Muscle of back (tissue), 13 donors: ENCODE measurements at places on chromosomes 6 and 20.

GRCh38 chr6:148530394-148530953 is 187.8 kb downstream of the SASH1 start:
- DNase-seq, result peak; percentile 88

DNA sequence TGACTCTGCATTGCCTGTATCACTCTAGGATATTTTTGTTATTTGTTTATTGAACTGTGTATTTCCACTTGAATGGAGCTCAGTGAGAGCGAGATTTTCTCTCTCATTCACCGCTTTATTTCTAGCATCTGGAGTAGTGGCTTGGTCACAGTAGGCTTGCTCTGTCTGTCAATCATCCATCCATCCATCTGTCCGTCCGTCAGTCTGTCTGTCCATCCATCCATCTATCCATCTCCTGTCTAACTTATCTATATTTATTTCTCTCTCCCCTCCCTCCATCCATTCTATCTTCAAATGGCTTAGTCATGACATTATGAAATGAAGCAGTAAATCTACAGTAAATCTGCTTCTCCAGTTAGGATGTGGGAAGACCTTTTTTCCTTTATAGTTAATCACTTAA is 94.6 kb downstream of the TIAM2 start:
- DNase-seq, result no peak

- DNase-seq, result no peak
Measured at GRCh38 chr20:40326784-40327183, 362.3 kb downstream of the MAFB start.

DNA sequence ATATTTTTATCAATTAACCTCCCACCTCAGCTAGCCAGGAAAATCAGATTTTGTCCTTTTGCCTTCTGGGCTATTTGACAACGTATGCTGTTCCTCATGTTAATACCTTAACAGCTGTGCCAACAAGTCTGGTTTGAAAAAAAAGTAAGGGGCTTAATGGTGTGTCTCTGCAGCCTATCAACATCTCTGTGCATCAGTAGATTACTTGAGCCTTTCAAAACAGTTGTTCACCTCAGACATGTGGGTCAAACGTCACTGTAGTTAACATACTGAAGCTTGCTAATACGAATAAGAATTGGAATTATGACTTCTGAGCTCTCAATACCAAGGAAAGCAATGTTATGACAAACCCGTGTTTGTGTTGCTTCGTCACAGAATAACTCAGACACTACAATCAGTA is 23.0 kb downstream of the CEP57L1 start:
- no peak for DNase-seq

DNA sequence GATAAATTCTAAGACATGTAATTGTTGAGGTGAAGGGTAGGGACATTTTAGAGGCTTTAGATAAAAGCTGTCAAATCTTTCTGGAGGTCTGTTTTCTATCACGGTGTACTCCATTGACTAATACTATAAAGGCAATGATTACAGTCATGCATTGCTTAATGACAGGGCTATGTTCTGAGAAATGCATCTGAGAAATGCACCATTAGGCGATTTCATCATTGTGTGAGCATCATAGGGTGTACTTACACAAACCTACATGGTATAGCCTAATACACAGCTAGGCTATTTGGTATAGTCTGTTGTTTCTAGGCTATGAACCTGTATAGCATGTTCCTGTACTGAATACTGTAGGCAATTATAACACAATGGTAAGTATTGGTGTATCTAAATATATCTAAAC is 71.3 kb upstream of the FYN start:
- no peak for DNase-seq

DNA sequence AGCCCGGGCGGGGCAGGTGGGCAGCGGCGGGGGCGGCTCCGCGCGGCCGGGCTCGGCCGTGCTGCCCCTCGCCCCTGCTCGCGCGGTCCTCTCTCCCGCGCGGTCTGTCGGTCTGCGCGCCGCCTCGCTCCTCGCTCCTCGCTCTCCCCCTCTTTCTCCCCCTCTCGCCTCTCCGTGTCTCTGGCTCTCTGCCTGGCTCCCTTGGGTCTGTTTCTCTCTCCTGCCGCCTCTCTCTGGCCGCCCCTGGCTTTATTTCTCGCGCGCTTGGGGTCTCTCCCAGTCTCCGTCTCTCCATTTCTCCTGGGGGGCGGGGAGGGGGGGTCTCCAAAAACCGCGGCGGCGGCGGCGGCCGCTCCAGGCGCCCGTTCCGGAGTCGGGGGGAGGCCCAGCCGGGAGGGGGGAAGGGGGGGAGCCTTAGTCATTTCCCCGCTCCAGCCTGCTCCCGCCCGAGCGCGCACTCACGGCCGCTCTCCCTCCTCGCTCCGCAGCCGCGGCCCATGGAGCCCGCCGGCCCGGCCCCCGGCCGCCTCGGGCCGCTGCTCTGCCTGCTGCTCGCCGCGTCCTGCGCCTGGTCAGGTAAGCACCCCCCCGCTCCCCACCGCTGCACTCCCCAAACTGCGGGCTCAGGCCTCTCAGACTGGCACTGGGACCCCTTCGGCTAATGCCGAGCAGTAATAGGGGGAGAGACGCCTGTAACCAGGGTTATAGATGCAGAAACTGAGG is at the start of gene SIRPA:
Gene SIRPA, plus strand, starts transcription at position 457 of the 723 bp plus-strand sequence. Its CDS starts 41 bp downstream, at position 498.
- DNase-seq, result peak; percentile 64

- DNase-seq, result no peak
Measured at GRCh38 chr20:45938727-45939438, 4.4 kb downstream of the PCIF1 start.
